ENCODE measurements at places on chromosomes 12 and 14.
A peak's percentile ranks its signal among the peaks of the same experiment; 100 is the strongest.

DNA sequence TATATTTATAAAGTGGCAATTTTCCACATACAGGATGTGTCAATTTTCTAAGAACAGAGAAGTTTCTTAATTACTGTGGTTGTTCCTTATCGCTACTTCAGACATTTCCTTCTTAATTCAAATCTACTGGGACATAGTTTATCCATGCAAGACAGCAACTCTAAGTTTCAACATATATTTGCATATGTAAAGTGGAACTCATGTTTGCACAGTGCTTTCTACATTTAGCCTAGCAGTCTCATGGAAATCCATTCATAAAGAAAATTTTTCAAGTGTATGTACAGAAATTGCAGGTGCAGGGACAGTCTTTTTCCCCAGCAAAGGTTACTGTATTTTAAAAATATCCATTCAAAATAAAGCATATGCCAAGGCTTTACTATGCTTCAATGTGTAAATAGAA, 956.7 kb upstream of the SEL1L start:
- DNase-seq: no peak

- DNase-seq: peak; percentile 4
These were observed 8.4 kb downstream of the CATSPERB start for GRCh38 chr14:91723501-91723900.

DNA sequence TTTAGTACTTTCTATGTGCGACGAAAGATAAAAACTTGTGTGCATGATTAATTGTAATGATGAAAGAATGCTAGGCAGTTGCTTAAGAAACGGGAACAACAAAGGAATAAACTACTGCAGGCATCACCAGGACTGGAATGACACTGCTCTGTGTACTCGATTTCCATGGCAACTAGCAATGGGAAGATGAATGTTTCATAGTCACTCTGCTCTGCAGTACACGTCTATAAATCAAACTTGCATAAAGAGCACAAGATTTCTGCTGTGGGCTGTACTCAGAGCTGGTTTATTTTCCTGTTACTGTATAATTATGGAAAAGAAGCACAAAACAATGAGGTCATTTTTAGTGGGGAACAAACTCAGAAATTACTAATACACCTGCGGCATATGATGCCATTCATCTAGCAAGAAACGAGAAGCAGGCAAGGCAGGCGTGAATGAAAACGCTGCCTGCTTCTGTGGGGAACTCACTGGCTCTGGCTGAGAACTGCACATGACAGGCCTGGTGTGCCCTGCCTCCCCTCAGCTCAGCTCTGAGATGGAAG, 41.8 kb downstream of the EFCAB11 start:
- peak; percentile 87 for DNase-seq

GRCh38 chr12:89051065-89051677, 301.1 kb downstream of the DUSP6 start:
- DNase-seq: peak; percentile 76

DNA sequence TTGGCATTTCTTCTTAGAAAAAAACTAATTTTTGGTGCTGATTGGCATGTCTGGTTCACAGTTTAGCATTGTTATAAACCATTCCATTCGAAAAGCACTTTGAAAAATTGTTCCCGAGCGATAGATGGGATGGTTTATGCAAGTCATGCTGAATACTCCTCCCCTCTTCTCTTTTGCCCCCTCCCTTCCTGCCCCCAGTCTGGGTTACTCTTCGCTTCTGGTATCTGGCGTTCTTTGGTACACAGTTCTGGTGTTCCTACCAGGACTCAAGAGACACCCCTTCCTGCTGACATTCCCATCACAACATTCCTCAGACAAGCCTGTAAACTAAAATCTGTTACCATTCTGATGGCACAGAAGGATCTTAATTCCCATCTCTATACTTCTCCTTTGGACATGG, 20.1 kb upstream of the TIGAR start:
- DNase-seq: no peak

DNA sequence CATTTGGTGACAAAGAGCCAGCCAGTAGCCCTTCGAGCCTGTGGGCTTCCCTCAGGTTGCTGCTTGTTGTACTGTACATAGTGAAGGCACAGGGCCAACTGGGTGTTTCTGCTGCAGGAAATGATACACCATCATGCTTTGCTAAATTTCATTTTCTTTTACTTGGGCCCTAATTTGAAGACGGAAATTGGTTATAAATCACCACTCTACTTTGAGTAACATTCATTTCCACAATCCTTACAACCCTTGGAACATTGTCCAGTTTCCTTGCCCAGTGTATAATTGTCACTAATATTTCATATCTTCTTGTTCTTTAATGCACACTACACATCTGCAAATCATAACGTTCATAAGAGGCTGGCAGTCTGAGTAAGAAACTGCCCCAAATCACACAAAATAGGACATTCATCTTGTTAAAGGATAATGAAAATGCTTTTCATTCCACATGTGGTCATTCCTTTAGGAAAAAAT, 30.2 kb downstream of the MSRB3 start:
- DNase-seq: peak; percentile 37

All from GM03348 (cell line).